ENCODE measurements at places on chromosomes 7 and 10.

GRCh38 chr10:30963992-30964930, 67.4 kb downstream of the ZNF438 start:
- DNase-seq: no peak

DNA sequence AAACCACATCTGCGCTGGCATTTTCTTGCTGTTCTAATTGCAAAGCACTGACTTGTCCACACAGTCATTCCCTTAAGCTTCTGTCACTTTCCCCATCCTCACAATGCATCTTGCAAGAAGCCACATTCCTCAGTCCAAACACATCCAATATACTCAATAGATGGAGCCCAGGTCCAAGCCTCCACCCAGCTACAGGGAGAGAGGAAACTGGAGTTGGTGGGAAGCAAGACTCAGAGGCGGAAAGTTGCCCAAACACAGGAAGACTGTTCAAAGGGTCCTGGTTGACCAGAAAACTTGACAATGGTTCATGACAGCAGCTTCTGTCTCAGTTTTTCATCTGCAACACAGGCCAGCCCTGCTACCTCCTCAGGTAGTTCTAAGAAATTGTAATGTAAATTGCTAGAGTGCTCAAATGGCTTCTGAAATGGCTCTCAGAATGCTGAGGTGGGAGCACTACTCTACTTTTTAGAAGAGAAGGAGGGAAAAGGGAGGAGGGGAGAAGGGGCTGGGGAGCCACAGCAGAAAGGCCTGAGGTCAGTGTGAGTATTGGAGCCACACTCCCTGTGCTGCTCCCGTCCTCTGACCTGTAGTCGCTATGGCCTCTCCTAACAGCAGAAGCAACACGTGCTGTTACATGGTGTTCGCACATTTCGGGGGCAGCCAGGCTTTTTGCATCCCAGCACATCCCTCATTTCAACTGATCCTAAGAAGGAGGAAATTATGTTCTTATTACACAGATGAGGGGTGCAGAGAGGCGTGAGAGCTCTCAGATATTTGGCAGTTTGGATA, 46.9 kb upstream of the GPR26 start:
- no peak for DNase-seq

DNA sequence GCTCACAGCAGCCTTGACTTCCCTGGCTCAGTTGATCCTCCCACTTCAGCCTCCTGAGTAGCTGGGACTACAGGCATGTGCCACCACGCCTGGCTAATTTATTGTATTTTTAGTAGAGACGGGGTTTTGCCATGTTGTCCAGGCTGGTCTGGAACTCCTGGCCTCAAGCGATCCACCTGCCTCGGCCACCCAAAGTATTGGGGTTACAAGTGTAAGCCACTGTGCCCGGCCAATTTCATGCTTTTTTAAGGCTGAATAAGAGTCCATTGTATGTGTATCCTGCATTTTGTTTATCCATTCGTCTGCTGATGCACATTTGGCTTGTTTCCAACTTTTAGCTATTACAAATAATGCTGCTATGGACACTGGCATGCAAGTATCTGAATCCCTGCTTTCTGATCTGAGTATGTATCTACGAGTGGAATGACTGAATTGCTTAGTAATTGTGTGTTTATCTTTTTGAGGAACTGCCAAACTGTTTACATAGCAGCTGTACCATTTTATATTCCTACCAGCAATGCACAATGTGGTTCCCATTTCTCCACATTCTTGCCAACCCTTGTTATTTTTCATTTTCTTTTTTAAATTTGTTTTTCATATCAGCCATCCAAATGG, 37.3 kb upstream of the TPST1 start:
- no peak for DNase-seq

DNA sequence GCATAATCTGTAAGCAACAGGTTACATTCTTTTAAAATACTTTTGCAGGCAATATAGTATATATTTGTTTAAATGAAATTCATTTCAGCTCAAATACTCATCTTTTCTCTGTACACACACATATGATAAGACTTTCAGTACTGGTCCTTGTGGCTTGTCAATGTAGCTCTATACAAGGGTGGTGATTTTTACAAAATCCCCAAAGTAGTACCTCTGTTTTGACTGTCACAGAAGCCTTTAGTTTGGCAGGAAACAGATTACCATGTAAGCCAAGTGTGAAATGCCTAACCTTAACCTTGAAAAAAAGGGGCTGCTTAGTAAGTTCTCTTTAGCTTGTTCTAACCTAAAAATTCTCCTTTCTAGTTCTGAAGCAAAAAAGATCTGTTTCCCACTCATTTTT, 87.9 kb downstream of the KCND2 start:
- DNase-seq: no peak

GRCh38 chr10:112585960-112586359, 138.9 kb downstream of the VTI1A start:
- no peak for DNase-seq

DNA sequence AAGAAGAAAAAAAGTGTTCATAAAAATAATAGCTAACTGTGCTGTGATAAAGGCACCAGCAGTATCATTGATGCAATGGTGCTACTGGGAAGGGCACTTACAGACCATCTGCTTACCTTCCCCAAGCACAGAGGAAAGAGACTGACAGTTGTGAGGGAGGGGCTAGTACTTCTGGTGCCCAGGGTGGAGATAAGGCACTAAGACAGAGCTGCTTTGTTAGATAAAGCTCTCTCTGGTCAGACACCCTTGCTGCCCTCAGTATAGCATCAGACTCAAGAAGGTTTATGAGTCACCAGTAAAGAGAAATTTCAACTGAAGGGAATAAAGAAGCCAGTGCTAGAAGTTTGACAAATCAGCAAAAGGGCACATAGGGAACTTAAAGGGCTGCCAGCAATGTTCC, 325.6 kb downstream of the HPSE2 start:
- no peak for DNase-seq

GRCh38 chr10:11512596-11512995, 98.9 kb downstream of the USP6NL start:
- DNase-seq: no peak

All from stimulated activated CD4-positive, alpha-beta T cell treated with anti-CD3 and anti-CD28 coated beads, Interleukin-4, amount 100 ng/mL, for 4 hours (primary cell).